Activated CD4-positive, alpha-beta T cell treated with anti-CD3 and anti-CD28 coated beads for 4 hours (primary cell): ENCODE measurements at places on chromosomes 3 and 15.
A peak's percentile ranks its signal among the peaks of the same experiment; 100 is the strongest.

- DNase-seq = peak; percentile 50
Measured at GRCh38 chr15:60798821-60799220, 319.9 kb upstream of the ICE2 start.

DNA sequence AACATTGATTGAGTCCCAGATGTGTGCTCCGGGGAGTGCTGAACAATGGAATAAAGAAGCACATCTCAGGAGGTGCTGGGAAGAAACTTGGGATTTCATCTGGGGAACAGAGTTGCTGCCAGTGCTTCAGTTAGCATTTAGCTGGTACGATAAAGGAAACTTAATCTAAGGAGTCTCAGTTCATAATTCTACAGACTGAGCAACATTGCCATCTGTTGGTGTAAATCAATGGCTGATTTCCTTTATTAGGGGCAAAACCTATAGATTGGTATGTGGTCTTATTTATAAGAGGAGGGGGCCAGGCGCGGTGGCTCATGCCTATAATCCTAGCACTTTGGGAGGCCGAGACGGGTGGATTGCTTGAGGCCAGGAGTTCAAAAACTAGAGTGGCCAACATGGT, 8.9 kb downstream of the MKRN2OS start:
- no peak for DNase-seq

DNA sequence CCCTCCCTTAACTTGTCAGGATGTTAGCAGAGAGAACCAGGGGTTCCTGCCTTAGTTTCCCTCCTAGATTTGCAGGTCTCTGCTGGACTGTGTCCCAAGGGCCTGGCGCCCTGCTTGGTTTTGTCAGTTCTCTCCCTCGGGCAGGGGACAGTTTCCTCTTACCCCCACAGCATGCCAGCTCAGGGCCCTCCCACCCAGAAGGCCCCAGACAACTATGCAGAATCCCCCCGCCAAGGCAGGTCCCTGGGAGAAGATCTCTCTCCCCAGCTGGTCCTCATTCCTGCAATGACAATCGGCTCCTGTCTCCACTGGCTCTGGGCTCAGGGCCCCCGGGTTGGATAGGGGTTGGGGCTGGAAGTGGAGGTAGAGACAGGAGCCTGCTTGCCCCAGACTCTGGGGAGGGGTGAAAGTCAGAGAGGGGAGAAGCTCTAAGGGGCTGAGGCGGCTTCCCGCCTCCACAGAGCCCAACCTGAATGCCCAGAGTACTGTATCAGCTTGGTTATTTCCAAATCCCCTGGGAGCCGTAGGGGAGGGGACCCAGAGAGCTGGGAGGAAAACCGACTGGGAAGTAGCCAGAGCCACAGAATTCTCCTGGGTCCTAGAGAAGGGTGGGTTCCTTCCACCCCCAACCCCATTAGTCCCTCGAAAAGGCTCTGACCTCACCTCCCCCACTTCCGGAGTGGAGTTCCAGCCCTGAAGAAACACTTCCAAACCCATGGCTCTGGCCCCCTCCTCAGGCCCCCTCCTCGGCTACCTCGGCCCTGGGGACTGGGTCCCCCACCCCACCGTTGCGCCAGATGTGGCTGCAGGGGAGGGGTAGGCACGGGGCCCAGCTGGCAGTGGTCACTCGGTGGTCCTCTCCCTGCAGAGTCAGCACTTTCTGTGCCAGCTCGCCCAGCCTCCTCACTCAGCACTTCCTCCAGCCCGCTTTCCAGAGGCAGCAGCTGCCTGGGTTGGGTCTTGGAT, 3.8 kb upstream of the LOXL1 start:
- no peak for DNase-seq

- DNase-seq = no peak
Measured at GRCh38 chr3:113264283-113265131, 53.1 kb downstream of the BOC start.
